ENCODE measurements at places on chromosomes 12 and 14.

GRCh38 chr12:58803908-58804307 lies 116.4 kb downstream of the LRIG3 start:
- DNase-seq: no peak

DNA sequence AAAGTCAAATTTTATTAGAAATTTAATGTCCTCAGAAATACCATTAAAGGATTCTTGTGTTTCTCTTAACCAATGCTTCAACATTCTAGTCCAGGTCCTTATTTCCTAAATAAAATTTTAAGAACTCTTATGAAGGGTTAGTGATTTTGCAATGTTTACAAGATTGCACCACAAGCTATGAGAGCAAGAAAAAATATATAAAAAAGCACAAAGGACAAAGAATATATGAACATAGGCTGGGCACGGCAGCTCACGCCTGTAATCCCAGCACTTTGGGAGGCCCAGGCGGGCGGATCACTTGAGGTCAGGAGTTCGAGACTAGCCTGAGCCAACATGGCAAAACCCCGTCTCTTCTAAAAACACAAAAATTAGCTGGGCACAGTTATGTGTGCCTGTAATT lies 7.7 kb downstream of the RACGAP1 start:
- DNase-seq: no peak

- no peak for DNase-seq
These were observed 35.3 kb upstream of the ANKRD9 start for GRCh38 chr14:102544747-102545460.

- DNase-seq: no peak
These were observed 14.5 kb downstream of the POLE start for GRCh38 chr12:132672678-132673077.

GRCh38 chr14:31895646-31896045 lies 181.5 kb upstream of the ARHGAP5 start:
- no peak for DNase-seq

DNA sequence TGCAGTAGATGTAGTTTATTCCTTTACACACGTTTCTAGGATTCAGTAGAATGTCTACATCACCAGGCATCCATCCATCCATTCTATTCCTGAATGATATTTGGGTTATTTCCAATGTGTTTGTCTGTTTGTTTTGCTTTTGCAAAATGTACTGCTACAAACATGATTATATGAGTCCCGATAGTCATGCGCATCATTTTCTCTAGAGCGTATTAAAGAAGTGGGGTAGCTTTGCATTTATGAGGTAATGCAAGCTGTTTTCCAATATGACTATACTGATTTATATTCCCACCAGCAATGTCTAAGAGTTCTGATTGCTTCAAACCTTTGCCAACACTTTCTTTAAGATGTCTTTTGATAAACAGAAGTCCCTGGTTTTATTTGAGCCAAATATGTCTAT lies 253.2 kb downstream of the NOVA1 start:
- DNase-seq: no peak

DNA sequence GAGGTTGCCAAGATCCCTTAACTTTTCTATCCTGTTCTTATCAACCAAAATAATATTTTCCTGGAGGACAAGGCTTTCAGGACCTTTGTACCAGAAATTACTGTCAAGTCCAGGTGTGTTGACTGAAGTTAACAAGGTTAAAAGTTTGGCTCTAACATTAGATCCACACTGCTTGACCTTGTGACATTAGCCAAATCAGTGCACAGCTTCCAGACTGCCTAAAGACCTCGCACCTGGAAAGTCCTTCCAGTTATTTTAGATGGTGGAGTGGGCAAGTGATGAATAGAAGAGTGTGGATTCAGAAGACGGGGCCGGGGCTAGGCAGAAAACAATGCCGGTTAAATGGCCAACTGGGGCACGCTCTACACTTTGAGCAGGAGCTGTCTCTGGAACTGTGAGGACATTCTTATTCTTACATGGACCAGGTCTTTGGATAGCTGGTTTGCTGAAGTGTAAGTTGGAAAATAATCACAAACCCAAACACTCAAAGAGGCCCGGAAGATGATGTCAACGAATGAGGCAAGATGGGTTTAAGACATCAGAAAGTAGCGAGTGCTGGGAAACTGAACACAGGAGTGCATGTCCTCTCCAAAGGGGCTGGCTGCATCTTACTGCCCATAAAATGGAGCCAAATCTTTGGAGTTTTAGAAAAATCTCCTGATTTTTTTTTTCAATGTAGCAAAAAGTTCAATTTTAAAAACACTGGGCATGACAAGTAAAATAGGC lies 56.3 kb downstream of the NIN start:
- no peak for DNase-seq

DNA sequence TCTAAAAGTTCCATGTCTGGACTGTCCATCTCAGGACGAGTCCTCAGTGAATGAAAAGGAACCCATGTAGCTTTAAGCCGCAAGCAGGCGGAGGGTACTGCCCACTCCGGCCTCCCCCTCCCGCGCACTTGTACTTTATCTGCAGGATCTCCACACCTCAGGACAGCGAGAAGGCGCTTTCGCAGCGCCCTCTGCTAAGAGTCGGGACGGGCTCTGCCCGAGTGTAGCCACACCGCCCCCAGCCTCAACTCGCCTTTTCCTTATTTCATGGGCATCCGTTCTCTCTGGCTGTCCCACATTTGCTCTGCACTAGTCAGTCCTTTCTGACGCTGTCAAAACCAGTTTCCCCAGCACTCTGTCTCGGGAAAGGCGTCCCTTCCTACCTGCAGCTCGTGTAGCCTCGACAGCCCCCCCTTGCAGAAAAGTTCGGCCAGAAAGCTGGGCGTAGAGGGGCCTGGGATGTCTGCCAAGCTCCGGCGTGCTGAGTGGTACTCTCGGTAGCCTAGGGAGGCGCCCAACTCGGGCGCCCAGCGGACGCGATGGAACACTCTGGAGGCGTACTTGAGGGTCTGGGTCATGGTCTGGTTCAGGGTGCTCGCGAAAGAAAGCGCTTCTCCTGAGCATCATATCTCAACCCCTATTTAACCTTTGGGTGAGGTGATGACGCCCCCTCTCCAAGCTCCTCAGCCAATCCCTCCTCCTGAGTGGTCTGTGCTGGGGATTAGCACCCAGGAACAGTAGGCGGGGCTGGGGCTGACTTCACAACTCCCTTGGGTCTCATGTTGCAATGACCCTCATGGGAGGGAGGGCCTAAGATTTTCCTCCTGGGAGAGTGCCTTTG lies at the start of gene CYP27B1:
Gene CYP27B1 (minus strand): TSS at position 615 of the 841 bp plus-strand sequence. CDS start 37 bp downstream, at position 578.
- no peak for DNase-seq

- no peak for DNase-seq
These were observed 378.8 kb downstream of the ALG10 start for GRCh38 chr12:34400986-34401658.

DNA sequence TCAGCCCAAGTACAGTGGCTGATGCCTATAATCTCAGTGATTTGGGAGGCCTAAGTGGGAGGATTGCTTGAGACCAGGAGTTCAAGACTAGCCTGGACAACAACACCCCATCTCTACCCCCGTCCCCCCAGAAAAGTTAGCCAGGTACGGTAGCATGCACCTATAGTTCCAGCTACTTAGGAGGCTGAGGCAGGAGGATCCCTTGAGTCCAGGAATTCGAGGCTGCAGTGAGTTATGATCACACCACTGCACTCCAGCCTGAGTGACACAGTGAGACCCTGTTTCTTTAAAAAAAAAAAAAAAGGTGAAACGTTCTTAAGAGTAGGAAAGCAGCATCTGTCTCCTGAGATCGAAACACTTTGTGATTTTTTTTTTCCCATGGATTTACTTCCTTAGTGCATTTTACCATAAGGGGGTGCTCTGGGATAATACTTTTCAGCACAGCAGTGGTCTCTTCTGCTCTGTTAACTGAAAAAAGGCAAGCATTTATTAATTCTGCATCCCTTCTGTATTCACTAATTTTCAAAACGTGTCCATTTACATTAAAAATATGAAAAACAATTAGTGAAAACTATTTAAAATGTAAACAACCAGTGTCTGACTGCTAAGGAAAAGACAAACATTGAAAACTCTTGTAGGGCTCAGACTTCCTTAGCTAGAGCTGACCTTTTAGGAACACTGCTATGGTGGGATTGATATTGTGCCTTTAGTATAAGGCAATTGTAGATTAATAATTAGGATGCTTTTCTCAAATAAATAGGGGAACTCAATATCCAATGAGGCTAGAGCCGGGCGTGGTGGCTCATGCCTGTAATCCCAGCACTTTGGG lies 31.2 kb upstream of the USP44 start:
- no peak for DNase-seq

GRCh38 chr14:99756796-99757195 lies 36.4 kb upstream of the EML1 start:
- no peak for DNase-seq

DNA sequence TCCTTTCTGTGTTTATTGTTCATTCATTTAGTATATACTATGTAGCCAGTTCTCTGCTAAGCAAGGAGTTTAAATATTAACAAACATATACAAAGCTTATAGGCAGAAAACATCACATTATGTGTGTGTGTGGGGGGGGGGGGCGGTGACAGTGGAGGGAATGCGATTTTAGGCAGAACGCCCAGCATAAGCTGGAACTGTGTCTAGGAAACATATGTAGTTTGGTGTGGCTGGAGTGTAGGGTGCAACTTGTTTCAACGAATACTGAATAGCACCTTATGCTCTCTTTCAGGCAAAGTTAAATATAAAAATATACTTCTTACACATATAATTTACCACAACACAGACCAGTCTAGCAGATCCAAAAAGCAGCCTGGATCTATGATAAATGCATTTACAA lies 980.6 kb downstream of the SLC6A15 start:
- DNase-seq: no peak

GRCh38 chr12:132218915-132219314 lies 74.7 kb downstream of the NOC4L start:
- no peak for DNase-seq

DNA sequence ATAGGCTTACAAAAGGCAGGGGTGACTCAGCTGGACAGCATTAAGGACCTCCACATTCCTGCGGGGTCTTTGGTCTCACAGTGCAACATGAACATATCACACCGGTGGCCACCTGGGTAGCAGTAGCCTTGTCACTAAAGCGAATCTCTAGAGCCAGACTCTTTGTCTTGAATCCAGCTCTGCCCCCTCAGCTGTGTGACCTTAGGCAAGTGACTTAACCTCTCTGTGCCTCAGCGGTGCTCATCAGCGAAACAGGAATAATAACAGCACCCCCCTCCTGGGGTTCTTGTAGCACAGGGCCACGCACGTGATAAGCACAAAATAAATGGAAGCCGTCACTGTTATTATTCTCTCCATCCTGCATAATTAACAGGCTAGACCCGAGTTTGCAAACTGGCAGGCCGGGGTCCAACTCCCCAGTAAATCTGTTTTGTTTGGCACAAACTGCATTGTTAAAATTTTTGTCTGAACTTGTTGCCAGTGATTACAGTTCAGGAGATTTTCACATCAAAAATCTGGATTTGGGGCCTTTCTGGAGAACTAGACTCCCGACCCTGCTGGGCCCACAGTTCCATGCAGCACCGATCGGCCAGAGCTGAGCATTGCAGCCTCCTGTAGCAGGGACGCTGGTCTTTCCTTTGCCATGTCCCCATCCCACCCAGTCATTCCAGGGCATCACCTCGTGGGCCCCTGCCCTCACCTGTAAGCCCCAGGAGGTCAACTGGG lies 174.8 kb downstream of the PHETA1 start:
- no peak for DNase-seq

DNA sequence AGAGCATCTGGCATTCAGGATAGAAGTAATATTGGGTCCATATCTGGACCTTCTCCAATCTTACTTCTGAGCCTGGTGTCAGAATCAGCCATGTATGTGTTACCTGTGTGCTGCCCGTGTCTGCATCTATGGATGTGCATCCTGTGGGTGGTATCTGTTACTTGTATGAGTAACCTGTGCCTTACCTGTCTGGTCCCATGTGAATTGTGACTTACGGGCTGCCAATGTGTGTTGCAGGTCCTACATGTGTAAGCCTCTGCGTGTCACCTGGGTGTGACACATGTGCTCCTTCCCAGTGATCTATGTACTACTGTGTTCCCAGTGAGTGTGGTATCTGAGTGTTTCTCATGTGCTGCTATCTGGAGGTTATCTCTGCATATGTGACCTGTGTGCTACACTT lies 208.4 kb downstream of the ADGRD1 start:
- no peak for DNase-seq

GRCh38 chr12:34392741-34393085 lies 370.4 kb downstream of the ALG10 start:
- no peak for DNase-seq

DNA sequence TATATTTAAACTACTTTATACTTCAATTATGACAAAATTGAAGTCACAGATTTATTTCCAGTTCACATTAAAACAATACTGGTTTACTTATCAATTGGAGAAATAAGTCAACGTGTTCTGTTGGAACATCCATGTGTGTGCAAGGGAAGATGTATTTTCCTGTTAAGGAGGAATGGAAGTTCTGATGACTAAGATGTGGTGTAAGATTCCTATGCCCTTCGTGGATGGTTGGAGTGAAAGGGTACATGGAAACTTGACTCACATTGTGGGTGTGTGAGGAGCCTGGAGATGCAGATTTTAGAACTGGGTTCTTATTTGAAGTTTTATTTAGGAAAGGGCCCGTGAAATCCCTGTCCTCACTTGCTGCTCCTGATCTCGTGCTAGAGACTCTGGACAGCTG lies 95.3 kb downstream of the CATSPERB start:
- no peak for DNase-seq

DNA sequence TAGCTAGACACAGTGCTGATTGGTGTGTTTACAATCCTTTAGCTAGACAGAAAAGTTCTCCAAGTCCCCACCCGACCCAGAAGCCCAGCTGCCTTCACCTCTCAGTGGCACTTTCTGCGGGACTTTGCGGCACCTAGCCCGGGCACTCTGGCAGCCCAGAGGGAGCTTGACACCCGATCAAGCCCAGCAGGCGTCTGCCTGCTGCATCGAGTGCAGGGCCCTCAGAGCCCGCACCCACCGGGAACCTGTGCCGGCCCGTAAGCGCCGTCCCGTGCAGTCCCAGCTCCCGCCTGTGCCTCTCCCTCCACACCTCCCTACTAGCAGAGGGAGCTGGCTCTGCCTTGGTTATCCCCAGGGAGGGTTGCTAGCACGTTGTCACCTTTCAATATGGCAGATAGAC lies 631.0 kb upstream of the STXBP6 start:
- DNase-seq: no peak

DNA sequence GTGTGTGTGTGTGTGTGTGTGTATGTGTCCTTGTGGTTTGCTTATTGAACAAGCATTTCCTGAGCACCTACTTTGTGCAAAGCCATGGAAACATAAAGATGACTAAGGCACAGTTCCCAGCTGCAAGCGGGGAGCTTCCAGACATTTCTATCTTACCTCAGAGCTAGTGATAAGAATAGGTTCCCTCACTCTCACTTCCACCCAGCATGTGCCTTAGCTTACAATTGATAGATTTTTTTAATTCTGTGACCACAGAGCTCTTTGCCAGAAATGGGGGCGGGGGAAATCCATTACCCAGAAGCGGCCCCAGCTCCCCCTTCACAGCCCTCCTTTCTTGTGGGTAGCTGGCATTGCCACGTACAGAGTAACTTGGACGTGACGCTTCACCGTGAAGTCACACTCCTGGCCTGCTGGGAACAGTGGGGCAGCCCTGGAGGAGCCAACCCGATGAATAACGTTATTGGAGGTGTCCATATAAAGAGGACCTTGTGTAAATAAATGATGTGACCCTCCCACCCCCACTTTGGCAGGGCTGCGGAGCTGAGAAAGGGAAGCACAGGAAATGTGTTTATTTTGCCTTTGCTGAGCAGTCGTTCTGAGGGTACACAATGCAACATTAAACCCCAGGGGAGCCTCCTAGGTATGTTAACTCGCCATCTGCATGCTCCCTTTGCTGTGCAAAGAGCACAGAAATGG lies 238.9 kb downstream of the CHST11 start:
- DNase-seq: peak; percentile 78

- no peak for DNase-seq
These were observed 538 bp upstream of the TIGAR start for GRCh38 chr12:4320497-4320852.

All from activated T-cell treated with anti-CD3 and anti-CD28 coated beads for 48 hours (primary cell).